GM06990 (cell line): ENCODE measurements at places on chromosomes 7 and 10.

DNA sequence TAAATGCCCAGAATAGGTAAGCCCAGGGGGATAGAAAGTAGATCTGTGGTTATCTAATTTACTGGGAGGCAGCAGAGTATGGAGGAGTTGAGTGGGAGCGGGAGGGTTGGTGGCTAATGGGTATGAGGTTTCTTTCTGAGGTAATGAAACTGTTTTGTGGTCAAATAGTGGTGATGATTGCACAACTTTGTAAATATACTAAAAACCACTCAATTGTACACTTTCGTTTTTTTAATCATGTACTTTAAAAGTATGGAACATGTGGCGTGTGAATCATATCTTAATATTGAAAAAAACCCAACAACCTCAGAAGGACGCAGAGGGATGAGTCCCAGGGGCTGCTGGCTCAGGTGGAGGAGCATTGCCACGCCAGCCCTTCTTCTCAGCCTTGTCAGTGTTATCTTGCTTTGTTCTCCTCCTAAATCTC is 118.1 kb downstream of the WDR11 start:
- DNase-seq = peak; percentile 33

GRCh38 chr7:99089914-99090629 is 53.8 kb downstream of the SMURF1 start:
- DNase-seq = no peak

- DNase-seq = no peak
Measured at GRCh38 chr7:139046143-139046542, 10.3 kb upstream of the ZC3HAV1L start.

GRCh38 chr10:51082857-51083256 is 8.6 kb downstream of the PRKG1 start:
- DNase-seq = no peak

GRCh38 chr7:45055016-45055415 is 33.8 kb downstream of the NACAD start:
- no peak for DNase-seq

DNA sequence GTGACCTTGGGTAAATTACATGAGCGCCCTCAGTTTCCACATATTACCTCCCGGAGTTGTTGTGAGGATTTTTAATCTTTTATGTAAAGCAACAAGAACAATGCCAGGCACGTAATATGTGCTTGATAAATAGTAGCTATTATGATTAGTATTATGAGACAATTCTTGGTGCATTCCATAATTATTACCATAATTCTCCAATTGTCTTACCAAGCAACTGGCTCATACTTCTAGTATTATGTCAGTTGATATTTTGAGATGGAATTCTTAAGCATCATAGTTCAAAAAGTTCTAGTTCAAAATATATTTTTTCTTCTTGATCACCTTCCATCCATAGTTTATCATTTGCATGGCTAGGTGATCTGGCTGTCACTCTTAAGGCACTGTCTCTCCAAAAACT is 259.0 kb downstream of the BBS9 start:
- no peak for DNase-seq

- DNase-seq = no peak
Measured at GRCh38 chr7:79091661-79092060, 361.8 kb downstream of the MAGI2 start.

DNA sequence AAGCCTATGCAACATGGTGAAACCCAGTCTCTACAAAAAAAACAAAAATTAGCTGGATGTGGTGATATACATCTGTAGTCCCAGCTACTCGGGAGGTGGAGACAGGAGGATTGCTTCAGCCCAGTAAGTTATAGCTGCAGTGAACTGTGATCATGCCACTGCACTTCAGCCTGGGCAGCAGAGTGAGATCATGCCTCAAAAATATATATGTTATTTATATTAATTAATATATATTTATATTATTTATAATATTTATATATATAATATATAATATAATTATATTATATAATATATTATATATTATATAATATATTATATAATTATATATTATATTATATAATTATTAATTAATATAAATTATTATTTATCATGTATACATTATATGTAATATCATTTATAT is 1158.4 kb upstream of the AUTS2 start:
- no peak for DNase-seq

GRCh38 chr10:51246156-51246555 is 171.9 kb downstream of the PRKG1 start:
- DNase-seq = no peak

GRCh38 chr7:99829524-99830160 is 1.8 kb downstream of the CYP3A43 start:
- no peak for DNase-seq

DNA sequence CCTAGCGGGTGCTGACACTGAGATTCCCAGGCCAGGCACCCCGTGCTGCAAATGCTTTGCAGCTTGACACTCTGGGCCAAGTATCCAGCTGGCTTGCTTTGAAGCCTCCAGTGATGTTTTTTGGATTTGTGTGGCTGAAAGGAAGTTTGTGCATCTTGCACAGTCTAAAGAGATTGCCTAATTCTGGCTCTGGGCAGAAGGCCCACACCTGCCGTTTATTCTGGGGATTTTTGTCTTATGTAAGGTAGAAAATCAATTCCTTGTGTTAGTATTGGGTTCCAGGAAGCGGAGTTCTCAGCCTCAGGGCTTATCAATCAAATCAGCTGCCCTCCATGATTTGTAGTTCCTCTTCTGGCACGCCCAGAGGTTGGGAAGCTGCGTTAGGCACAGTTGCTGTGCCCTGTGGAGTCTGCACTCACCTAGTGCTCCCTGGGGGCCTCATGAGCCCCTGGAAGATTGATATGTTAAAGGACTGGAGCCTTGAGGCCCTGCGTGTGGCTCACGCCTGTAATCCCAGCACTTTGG is 8.4 kb upstream of the PURB start:
- DNase-seq = no peak

- DNase-seq = no peak
Measured at GRCh38 chr7:13257661-13258060, 570.2 kb downstream of the ARL4A start.

- no peak for DNase-seq
Measured at GRCh38 chr7:152523916-152524315, 88.1 kb upstream of the KMT2C start.

- DNase-seq = no peak
Measured at GRCh38 chr10:8042721-8043568, 11.5 kb upstream of the GATA3 start.

- no peak for DNase-seq
Measured at GRCh38 chr7:12210179-12211053, 678 bp upstream of the TMEM106B start.

GRCh38 chr7:101960323-101960722 is 142.9 kb downstream of the CUX1 start:
- no peak for DNase-seq

DNA sequence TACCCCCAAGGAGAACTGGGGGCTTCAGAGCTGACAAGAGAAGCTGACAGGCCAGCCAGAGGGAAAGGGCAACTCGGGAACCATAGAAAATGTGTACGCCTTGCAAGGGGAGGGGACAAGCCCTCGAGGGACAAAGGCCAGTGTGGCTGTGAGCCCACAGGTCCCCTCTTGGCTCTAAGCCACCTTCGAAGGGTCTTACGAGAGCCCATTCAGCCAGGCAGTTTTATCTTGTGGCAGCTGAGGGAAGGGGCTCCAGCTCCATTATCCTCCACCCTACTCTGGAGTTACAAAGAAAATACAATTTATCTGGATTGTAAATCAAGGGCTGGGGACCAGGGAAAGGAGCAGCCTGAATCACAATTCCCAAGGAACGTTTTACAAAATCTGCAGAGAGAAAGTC is 159.5 kb upstream of the ZMIZ1 start:
- no peak for DNase-seq

DNA sequence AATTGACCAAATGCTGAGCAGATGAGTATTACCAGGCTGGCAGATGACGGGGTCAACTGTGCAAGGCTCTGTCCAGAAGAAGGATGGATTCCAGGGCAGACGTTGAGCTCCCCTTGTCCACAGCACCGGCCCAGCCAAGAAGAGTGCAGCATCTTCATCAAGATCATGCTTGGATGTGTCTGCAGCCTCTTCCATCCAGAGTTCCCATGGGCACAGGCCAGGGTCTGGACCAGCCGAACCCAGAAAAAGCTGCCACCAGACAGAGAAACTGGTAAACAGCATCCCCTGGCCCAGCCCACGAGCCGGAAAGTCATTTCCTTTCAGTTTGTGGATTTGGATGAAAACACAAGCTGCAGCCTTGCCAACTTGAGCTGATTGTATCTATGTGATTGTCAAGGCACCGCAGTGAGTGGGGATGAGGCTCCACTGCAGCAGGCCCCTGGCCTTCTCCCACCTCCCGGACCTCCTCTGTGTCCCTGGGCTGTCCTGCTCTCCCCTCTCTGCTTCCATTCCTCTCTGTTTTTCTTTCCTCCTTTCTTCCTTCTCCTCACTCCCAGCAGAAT is 321.8 kb downstream of the TCERG1L start:
- no peak for DNase-seq

DNA sequence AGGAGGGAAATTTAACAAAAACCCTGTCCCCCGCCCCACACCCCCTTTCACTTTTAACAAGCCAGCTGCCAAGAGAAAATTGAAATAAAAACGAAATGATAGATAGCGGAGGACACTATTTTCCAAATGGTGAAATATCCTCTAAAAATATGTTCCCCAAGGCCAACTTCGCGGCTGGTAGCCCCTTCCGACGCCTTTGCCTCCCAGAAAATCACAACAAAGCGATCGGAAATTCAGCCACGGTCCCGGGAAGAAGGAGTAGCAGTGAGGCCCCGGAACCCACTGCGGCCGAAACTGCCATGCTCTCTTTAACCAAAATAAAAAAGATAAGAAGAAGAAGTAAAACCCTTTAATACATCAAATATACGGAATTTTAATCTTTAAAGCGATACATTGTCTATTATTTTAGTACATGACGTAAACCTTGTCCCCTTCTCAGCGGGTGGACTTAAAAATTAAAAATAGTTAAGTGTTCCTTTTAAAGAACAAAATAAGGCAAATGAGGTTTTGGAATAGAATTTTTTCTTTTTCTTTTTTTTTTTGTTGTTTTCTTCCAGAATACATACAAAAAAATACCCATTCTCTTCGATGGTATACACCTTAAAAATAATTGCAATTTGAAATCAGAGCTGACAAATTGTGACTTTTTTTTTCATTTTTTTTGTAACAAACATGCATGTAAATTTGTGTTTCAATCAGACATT is 3.9 kb downstream of the ZNF503 start:
- DNase-seq = no peak

DNA sequence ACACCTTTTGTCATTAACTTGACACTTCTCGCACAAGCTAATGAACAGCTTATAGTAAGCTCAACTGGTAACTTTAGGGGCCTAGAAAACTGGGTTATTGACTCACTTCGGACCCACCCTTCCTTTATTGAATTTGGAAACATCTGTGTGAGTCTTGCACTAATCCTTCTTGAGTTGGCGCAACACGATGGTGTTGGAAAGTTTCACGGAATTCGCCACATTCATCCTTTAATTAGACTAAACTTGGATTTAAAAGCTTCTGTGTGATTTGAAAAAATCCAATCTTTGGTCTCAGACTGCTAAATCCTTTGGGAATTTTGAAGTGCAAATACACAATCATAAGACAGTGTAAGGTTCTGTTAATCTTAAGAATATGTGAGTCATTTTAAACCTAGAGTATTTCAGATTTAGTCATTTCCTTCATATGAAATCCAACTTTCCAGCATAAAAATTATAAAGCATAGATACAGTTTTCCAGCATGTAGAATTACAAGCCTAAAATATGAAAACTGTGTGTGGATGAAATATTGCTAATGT is 15.1 kb downstream of the FZD8 start:
- no peak for DNase-seq

DNA sequence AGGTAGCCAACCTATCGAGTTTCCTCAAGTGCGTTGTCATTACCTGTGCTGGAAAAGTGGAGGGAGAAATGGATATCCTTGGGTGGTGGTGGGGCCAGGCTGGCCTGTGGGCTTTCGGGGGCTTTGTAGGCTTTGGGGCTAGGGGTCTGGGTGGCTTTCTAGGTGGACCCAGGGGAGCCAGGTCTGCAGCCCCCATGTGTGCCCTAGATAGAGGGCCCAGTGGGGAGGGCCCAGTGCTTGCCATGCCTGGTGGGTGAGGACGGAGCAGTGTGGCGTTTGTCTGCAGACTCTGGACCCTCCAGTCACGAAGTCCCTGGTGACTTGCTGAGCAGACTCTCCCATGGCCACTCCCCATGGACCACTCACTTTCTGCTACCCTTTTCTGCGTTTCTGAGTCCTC is 19.7 kb downstream of the EMX2 start:
- DNase-seq = no peak

DNA sequence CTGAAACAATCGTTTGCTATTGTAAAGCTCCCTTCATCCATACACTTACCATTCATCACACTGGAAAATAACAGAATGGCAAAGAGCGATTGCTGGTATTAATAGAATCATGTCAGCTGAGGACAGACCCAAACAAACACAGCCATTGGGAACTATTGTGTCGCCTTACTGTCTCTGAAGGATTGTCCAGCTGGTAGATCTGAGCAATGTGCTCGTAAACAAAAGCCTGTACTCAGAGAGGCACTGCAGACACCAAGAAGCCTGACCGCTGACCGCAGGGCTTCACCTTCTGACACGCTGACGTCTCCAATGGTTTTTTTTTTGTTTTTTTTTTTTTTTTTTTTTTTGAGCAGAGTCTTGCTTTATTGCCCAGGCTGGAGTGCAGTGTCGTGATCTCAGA is 151.0 kb upstream of the FRMD4A start:
- no peak for DNase-seq

GRCh38 chr10:69648461-69648860 is 18.4 kb downstream of the FAM241B start:
- DNase-seq = no peak

GRCh38 chr10:63464402-63465292 is 1.1 kb downstream of the JMJD1C start:
- no peak for DNase-seq

GRCh38 chr7:14836571-14837189 is 65.9 kb downstream of the DGKB start:
- DNase-seq = no peak

GRCh38 chr10:85194706-85195105 is 866.3 kb downstream of the CCSER2 start:
- DNase-seq = no peak

DNA sequence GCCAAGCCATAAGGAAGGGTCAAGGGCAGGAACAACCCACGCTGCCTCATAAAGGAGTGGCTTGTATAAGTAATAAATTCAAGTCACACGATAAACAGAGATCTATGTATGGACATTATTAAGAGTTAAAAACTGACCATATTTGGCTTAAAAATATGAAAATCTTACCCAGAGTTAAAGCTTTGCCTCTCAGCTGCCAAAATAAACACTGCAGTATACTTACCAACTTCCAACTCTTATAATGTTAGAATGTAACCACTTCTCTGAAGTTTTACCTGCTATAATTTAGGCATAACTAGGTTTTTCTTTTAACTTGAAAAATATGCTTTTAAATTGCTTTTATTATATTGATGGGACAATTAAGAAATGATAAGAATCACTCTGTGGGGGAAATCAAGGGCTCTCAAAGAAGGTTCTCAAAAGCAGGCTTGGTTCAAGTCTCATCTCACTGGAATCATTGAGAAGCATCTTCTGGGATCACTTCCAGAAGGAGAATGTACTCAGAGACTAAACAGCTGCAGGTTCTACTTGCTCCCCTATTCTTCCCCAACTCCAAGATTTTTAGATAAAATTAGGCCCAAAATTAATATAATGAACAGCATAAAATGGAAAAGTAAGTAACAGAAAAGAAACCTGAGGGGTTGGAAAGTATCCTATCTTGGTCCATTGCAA is 16.1 kb upstream of the CAV2 start:
- DNase-seq = no peak
